ENCODE measurements at places on chromosomes 13 and 19.

GRCh38 chr19:28429356-28429755 lies 783.6 kb downstream of the UQCRFS1 start:
- DNase-seq = no peak

- no peak for DNase-seq
Measured at GRCh38 chr19:2239771-2240770, 3.4 kb downstream of the SF3A2 start.

GRCh38 chr19:18214779-18215433 lies 11.1 kb upstream of the RAB3A start:
- peak; percentile 81 for DNase-seq

DNA sequence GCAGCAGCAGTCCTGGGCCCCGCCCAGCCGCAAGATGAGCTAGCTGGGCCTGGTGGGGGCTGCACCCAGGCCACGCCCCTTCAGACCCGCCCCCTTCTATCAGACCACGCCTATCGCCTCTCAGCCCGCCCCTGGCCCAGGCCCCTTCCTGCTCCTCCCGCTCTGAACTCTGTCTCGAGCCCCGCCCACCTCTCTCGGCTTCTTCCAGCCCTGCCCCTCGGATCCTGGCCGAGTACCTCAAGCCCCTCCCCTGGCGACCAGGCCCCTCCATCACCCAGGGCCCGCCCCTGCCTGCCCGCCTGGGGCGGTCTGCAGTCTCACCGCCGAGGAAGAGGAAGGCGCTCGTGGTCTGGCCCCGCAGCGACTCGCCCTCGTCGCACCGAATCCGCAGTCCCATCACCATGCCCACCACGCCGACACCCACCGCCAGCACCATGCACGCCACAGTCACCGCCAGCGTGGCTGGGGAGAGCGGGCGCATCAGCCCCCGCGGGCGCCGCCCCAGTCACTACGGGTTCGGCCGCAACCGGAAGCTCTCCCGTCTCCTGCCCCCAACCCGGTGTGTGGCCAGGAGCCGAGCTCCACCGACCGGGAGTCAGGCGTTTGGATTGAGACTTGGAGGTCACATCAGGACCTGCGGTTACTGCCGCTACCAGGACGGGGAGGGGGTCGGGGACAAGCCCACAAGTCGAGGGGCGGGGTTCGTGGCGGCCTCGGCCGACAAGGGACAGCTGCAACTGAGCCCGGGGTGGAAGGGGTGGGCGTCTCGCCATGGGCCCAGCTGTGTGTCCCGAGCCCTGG lies 1.0 kb downstream of the CLDND2 start:
- DNase-seq = peak; percentile 96

DNA sequence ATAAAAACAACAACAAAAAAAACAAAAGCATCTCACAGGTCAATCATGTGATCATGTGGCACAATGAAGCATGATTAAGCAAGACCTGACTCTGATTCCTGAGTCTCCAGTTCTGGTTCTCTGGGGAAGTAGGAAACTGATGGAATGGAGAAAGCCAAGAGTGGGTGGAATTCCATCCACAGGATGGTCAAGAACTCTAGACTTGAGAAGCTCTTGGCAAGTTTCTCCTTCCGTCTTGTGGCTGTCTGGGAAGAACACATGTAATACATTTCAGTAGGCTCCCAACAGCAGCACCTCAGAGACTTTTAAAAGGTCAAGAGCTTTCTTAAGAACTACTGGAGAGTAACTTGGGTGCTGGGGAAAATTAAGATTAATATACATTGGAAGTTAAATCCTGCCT lies 78.6 kb upstream of the TSHZ3 start:
- DNase-seq = no peak

DNA sequence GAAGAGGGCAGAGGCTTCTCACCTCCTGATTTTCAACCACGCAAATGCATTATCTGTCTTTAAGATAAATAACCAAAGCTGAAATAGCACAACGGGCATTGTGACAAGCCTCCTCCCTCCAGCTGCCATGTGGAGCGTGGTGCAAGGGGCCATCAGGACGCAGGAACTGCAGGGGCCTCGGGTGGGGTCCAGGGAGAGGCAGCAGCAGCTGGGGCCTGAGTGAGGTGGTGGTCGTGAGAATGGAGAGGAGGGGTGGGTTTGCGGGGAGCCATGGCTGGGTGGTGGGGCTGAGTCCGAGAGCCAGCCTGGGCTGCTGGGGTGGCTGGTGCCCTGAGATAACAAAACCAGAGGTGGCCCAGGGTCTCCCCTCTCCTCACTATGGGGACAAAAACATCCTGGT lies 66.0 kb downstream of the EPS15L1 start:
- no peak for DNase-seq

DNA sequence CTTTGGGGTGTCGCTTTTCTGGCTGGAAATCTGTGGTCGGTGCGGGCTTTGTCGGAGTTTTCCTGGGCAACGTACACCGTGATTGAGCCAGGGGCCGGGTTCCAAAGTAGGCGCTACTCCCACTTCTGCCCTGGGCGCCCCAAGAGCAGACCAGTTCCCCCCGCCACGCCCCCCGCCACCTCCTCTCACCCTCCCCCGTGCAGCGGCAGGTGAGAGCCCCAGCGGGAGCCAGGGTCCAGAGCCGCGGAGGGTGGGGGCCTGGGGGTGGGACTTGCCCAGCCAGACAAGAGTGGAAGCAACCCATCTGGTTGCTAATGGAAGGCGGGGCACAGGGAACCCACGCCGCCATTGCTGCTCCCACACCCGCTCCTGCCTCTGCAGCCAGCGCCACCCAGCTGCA lies 2195.9 kb downstream of the PCDH9 start:
- DNase-seq = no peak

DNA sequence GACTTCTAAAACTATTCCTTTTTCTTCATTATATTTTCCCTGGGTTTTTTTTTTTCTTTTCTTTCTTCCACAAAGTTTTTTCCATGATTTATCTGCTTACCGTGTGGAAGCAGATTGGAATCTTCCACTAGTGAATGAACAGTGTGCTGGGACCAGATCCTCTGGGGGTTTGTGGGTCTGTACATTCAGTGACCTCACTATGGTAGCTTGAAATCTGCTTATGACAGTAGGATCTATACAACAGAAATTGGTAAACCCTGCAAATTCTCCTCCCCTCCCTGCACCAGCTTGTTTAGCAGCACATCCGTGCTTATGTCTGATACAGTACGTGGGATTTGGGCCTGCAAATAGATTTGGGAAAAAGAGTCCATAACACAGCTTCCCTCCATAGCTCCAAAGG lies 26.0 kb upstream of the MAB21L1 start:
- no peak for DNase-seq

GRCh38 chr13:25114220-25114619 lies 18.3 kb downstream of the PABPC3 start:
- peak; percentile 65 for DNase-seq

DNA sequence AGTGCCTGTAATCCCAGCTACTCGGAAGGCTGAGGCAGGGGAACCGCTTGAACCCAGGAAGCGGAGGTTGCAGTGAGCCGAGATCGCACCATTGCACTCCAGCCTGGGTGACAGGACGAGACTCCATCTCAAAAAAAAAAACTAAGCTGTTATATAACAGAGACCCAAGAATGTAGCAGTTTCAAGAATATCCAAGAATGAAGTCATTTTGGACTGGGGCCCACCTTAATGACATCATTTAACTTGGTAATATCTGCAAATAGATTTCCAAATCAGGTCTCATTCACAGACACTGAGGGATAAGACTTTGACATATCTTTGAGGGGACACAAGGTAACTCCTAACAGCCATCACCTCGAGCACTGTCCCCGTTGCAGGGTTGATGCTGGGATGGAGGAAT lies 36.5 kb upstream of the MRI1 start:
- DNase-seq = no peak

GRCh38 chr19:32401992-32402391 lies 3.6 kb upstream of the DPY19L3 start:
- DNase-seq = no peak

- DNase-seq = no peak
Measured at GRCh38 chr19:6022570-6023064, 44.7 kb upstream of the RANBP3 start.

- DNase-seq = no peak
Measured at GRCh38 chr13:98175043-98175442, 2.0 kb downstream of the RNF113B start.

GRCh38 chr13:95155504-95155903 lies 145.7 kb downstream of the ABCC4 start:
- no peak for DNase-seq

GRCh38 chr13:111398715-111399299 lies 78.4 kb downstream of the TEX29 start:
- no peak for DNase-seq

DNA sequence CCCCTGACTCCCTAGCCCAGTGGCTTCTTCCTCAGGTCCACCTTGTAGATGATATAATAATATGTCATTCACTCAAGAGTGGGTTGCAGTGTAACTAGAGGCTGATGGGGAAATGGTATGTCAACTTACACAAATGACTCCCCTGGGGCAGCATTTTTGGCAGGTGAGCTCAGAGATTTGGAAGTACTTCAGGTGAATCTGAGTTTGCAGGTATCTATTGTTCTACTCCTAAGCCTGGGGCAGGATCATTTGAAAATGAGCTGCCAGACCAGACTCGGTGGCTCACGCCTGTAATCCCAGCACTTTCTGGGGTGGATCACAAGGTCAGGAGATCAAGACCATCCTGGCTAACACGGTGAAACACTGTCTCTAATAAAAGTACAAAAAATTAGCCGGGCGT lies 11.6 kb upstream of the CNMD start:
- DNase-seq = no peak

Measured in hepatic stellate cell (primary cell).